Kidney (tissue), 22 donors: ENCODE measurements at places on chromosomes 5 and 9. TPM values are rescaled to one million over a fixed set of nuclear protein-coding genes. Genes with fewer than 3 reads are reported as not detected.

- no peak for DNase-seq
Measured at GRCh38 chr5:175798626-175799025, 72.8 kb upstream of the CPLX2 start.

DNA sequence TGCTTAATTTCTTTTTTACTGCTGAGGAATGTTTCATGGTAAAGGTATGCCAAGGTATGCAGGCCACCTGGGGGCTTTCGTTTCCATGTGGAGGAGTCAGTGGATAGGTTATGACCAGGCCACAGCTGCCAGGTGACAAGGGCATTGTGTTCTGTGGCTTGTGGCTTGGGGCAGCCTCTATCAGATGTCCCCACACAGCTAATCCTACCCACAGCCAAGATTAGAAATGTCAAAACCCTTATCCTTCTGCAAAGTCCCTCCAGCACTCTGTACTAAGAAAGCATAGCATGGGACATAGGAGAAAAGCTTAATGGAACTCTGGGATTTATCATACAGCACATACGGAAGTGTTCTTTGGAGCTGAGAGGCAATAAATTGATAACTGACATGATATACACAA lies 171.2 kb upstream of the S1PR3 start:
- DNase-seq = no peak

DNA sequence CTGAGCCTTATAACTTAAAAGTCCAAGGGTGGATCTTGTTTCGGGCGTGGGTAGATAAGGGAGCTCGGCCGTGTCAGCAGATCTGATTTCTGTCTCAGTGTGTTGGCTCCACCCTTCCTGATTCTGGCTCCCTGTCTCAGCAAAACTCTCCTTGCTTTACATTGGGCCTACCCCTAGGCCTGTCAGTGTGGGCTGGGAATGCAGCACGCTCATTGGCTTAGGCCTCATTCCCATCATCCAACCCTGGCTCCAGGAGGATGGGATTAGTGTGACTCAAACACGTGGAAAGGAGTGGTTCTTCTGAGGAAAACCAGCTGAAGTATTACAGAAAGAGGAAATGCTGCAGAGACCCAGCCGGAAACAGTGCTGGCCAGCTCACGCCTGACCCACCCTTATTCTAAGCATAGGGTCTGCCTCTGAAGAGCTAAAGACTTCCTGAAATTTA lies 59.9 kb downstream of the ZFAND5 start:
- DNase-seq = peak; percentile 94

DNA sequence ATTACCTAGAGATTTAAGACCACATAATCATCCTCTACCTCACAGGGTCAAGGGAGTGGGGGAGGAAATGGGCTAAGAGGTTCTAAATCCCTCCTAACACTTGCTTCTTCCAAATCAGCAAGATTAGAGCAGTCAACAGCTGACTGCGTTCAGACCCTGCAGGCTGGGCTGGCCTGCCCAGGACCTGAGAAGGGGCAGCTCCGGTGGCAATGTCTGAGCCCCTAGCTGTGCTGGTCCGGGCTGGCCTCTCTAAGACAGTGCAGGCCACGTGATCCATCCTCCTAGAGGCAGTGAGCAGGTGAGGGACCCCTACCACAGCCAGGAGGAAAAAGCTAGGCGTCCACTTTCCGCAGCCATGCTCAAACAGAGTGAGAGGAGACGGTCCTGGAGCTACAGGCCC lies at the start of gene KCNV2:
TSS of gene KCNV2 (plus strand) at position 126 of the 400 bp plus-strand sequence. CDS start at position 356, 230 bp downstream.
- DNase-seq = no peak

Gene CACNA1B
- polyA plus RNA-seq = not detected

GRCh38 chr5:177462021-177462670 lies 11.3 kb downstream of the DBN1 start:
- DNase-seq = no peak

Gene PCDH1
- 37.3 TPM for polyA plus RNA-seq

GRCh38 chr9:91799113-91799744 lies 150.8 kb downstream of the ROR2 start:
- no peak for DNase-seq

DNA sequence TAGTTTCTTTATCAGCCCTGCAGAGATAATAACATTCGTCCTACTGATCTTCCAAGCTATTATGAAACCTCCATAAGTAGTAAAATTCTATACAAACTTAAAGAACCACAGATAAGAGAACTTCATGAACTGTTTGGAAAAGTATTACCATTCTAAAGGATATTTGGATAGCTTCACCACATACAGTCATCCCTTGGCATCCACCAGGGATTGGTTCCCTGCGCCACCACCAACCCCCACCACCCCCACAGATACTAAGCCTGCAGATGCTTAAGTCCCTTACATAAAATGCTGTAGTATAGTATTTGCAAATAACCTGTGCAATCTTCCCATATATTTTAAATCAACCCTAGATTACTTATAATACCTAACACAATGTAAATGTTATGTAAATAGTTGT lies 61.4 kb upstream of the SHISAL2B start:
- DNase-seq = no peak

DNA sequence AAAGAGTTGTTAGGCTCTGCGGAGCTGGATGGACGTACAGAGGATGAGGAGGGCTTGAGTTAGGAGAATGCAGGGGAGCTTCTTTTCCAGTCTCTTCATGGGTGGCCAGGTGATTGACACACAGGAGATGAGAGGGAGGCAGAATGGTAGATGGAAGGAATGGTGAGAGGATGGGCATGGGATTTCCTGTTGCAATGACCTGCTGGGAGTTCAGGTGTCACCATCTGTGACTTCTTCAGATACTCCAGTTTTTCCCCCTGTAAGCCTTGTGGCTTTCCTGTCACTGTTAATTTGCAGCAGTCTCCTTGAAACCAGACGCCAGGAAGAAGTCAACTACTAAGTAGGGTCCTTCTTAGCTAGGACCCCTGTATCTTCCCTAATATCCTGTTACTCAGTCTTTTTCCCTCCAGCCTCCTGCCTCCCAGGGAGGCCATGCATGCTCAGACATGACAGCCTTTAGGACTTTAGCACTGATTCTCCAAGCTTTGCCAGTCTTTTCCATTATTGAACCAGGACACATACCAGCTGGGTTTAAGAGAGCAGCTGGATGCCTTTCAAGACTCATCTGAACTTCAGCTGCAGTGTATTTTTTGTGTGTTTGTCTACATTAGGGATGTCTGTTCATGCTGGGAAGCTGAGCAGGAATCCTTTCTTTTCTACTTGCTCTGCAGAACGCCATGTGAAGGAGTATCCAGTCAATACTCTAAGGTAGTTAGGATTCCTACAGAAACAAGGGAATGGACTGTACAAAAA lies 67.2 kb upstream of the CD180 start:
- no peak for DNase-seq

Gene KCNMB1
- polyA plus RNA-seq = 2.1 TPM

GRCh38 chr9:14031060-14031414 lies 282.9 kb downstream of the NFIB start:
- DNase-seq = peak; percentile 61

Gene SIT1
- 0.32 TPM for polyA plus RNA-seq

DNA sequence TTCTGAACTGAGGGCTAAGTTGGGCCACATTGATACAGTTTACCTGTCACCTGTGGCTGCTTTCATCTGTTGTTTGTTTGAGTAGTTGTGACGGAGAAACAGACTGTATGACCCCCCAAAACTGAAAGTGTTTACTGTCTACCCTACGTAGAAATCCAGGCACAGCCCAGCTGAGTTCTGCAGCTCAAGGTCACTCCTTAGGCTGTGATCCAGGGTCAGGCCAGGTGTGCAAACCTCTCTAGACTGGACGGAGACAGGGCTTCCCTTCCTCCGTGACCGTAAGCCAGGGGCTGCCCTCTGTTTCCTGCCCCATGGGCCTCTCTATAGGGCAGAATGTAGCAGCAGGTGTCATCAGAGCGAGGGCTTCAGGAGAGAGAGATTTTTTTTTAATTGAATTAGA lies 207.9 kb upstream of the OTULINL start:
- DNase-seq = no peak

- DNase-seq = no peak
Measured at GRCh38 chr9:36135741-36136271, 727 bp upstream of the GLIPR2 start.

Gene IRX2
- polyA plus RNA-seq = 11.7 TPM

Gene SEMA4D
- polyA plus RNA-seq = 18.9 TPM

DNA sequence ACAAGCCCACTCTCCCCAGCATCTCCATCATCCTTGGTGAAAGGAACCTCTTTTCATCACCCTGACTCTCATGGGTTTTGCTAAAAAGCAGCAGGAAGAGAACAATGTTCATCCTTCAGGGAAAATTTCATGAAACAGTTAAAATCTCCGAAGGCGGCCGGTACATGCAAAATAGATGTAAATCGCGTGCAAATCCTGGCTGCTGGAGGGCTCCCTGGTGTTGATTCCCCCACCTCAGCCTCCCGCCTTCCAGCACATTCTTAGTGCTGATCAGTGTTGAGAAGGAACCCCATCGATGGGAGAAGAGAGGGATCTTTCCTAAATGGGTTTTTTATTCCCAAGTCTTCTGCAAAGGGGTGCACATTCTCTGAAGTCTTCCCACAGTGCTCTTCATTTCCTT lies 8.7 kb upstream of the GFI1B start:
- DNase-seq = no peak

DNA sequence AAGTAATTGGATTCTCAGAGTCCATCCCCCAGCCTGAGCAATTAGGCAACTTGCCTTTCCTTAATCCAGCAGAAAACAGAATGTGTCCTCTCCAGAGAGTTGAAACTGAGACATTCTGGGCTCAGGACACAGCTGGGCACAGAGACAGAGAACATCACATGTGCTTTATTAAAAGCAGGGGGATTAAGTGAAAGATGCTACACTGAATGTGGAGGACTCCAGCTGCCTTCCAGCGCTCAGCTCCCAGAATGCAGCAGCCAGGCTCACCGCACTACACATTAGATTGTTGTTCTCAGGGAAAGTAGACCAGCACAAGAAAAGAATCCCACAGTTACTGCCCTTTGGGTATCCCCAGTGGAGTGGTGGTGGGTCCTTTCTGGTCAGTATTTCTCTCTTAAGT lies 141.6 kb upstream of the IL12B start:
- no peak for DNase-seq

DNA sequence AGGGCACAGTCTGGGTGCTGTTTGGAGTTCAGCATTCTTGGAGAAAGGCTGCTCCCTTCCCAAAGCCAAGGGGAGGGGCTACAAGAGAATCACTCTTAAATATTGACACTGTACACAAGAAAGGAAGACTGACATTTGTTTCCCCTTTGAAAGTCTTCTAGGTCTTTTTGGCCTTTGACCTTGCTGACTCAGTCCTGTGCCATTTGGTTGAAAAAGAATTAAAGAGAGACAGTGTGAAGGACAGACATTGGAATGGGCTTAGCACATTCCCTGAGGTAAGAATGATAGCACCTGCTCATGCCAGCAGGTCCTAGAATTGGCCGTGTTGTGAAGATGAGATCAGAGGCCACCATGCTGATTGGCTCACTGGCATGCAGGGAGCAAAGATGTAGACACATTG lies 271.4 kb upstream of the ZNF608 start:
- no peak for DNase-seq

DNA sequence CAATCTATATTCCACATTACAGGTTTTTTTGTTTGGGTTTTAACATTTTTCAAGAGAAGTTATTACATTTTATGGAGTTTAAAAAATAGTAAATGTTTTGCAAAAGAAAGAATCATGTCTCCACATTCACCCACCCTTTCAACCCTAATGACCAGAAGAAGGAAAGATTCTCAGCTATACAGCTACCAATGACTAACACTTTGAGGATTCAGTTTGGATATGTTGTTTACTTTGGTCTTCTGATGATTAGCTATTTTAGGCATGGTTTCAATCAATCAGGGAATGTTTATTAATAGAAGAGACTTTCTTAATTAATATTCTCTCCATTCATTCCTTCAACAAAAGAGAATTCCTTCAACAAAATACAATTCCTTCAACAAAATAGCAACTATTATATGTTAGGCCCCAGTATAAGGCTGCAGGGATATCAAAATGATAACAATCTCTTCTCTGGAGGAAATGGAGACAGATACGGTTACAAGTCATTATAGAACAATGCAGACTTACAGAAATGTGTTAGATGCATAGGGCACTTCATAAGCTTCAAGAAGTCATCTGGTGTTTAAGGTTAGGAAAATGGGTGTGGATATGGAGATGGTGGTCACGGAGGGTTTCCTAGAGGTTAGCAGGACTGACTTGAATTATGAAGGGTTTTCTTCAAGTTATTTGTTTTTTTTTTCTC lies 9.3 kb upstream of the NR3C1 start:
- DNase-seq = no peak

GRCh38 chr5:60183881-60184280 lies 290.4 kb upstream of the PDE4D start:
- peak; percentile 29 for DNase-seq

DNA sequence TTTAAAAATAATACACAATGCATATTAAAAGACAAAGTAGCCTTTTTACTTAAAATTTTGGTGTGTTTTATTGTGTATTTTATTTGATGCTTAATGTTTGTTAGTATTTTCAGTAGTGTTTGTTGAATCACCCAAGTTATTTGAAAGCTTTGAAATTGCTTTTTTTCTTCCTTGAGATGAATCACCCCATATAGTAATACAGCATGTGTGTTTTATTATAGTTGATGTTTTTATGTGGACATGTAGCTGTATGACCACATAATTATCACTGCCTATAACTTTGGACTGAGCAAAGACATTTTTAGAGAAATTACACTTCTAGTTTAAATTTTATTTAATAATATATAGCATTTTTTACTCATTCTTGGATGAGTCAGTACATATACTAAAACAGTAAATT lies 18.0 kb downstream of the FAM174A start:
- no peak for DNase-seq

Gene SLIT3
- polyA plus RNA-seq = 14.5 TPM

DNA sequence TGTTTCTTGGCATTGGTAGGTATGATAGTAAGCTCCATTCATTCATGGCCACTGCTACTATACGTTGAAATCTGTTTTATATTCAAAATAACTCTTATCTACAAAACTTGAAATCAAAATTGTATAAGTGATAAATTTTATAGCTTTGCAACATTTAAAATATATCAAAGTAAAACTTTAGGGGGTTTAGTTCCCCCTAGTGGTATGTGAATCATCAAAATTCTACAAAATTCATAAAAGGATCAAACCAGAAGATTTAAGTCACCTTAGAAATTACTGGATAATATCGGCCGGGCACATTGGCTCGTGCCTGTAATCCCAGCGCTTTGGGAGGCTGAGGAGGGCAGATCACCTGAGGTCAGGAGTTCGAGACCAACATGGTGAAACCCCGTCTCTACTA lies 243.0 kb upstream of the CDH18 start:
- no peak for DNase-seq

GRCh38 chr9:76333388-76333787 lies 60.8 kb downstream of the RFK start:
- no peak for DNase-seq

- peak; percentile 32 for DNase-seq
Measured at GRCh38 chr5:113359419-113359818, 75.4 kb downstream of the TSSK1B start.

- DNase-seq = no peak
Measured at GRCh38 chr5:123434796-123435195, 11.6 kb upstream of the CEP120 start.

GRCh38 chr9:93681269-93682154 lies 105.1 kb downstream of the PHF2 start:
- peak; percentile 36 for DNase-seq
